Left renal pelvis (tissue), 4 donors: ENCODE measurements at places on chromosomes 6 and 20. TPM values are rescaled to one million over a fixed set of nuclear protein-coding genes. Genes with fewer than 3 reads are reported as not detected.

DNA sequence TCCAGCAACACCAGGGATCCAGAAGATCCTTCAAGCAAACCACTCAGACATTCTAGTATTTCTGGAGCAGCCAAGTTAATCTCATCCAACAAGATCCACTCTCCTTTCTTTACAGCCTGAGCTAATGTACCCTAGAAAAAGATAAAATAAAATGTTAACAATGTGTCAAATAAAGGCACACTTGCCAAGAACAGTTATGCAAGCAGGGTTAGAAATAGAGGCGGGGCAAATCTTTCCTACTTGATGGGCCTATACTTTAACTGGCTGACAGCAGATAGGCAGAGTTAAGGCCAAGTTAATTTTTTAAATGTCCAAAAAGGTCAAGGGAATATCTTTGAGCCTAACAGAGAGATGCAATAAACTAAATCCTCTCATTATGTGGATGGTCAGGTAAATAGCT is 60.8 kb downstream of the MDN1 start:
- no peak for DNase-seq

GRCh38 chr6:134589512-134589911 is 271.6 kb upstream of the SGK1 start:
- DNase-seq: no peak

- DNase-seq: no peak
Measured at GRCh38 chr20:13082378-13082777, 73.6 kb downstream of the SPTLC3 start.

GRCh38 chr6:29796026-29796425 is 31.6 kb upstream of the HLA-G start:
- no peak for DNase-seq

- no peak for DNase-seq
Measured at GRCh38 chr6:37242429-37243052, 15.0 kb upstream of the TBC1D22B start.

Gene VSTM2L
- 23.0 TPM for polyA plus RNA-seq
